NCI-H2029 treated with DMSO at 0.1 percent for 48 hours (cell line): ENCODE measurements at places on chromosomes 1 and 21.

GRCh38 chr1:175792136-175792535, 48.7 kb upstream of the TNR start:
- no peak for DNase-seq

- no peak for DNase-seq
Measured at GRCh38 chr21:30563630-30564029, 2.5 kb upstream of the KRTAP19-7 start.

GRCh38 chr1:163035446-163036249, 33.5 kb upstream of the RGS4 start:
- DNase-seq = no peak

DNA sequence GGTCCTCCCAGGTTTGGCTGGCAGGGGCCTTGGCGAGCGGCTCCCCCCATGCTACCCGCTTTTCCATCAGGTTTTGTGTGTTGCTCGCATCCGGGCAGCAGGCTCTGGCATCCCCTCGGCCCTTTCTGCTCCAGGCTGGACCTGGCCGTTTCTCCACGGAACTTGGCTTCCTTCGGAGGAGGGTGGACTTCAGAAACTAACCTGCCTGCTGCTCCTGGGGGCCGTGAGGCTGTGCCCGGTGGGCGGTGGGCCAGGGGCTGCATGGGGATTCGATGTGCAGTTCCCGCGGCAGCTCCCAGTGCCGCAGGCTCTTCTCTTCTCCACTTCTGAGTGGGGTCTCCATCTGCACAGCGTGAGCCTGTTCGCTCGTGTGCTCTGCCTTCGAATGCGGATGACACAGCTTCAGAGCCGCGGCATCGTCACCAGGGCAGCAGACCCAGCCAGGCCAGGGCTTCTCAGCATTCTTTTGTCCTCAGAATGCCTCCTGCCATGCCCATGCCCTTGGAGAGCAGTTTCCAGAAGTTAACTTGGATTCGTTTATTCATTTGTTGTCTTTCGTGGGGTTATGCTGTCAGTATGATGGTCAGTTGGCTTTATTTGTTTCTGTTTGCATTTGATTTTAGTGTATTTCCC, 36.4 kb downstream of the PRKCZ start:
- no peak for DNase-seq

DNA sequence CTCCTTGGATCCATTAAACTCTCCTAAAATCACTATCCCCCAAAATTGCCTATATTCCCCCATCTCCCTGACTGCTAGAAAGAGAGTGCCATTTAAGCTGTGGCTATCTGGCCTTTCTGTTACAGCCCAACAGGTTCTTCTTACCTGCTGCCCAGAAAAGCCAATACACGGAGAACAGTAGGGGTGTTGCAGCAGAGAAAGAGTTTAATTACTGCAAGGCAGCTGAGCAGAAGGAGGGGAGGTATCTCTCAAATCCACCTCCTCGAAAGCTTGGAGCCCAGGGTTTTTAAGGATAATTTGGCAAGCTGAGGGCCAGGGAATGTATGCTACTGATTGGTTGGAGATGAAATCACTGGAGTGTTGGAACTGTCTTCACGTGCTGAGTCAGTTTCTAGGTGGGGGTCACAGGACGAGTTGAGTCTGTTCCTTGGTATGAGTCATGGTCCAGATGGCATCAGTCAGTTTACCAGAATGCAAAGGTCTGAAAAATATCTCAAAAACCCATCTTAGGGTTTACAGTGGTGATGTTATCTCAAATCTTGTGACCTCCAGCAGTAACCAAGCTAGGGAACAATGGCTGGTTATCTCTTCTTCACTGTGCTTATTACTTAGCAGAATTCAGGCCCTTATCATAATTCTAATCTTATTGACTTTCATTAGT, 89.8 kb downstream of the SMYD3 start:
- DNase-seq = no peak

- DNase-seq = no peak
Measured at GRCh38 chr1:60963167-60963940, 119.0 kb upstream of the NFIA start.

DNA sequence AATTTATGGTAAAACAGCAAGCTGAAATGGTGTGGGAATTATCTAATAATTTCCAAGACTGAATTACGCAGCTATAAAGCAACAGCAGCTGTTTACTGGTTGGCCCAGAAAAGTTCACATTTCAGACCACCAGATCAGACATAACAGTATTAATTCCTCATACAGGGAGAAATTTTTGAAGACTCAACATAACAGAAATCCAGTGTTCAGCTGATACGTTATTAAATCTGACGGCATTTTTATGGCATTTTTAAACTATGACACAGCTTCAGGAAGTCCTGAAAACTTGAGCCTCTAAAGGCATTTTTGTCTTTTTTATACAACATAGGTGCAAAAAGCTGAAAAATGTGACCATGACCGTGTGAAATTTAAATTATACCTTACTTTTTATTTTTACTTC, 91.2 kb downstream of the APP start:
- DNase-seq = no peak

GRCh38 chr1:221263831-221264767, 384.9 kb downstream of the HLX start:
- DNase-seq = no peak

DNA sequence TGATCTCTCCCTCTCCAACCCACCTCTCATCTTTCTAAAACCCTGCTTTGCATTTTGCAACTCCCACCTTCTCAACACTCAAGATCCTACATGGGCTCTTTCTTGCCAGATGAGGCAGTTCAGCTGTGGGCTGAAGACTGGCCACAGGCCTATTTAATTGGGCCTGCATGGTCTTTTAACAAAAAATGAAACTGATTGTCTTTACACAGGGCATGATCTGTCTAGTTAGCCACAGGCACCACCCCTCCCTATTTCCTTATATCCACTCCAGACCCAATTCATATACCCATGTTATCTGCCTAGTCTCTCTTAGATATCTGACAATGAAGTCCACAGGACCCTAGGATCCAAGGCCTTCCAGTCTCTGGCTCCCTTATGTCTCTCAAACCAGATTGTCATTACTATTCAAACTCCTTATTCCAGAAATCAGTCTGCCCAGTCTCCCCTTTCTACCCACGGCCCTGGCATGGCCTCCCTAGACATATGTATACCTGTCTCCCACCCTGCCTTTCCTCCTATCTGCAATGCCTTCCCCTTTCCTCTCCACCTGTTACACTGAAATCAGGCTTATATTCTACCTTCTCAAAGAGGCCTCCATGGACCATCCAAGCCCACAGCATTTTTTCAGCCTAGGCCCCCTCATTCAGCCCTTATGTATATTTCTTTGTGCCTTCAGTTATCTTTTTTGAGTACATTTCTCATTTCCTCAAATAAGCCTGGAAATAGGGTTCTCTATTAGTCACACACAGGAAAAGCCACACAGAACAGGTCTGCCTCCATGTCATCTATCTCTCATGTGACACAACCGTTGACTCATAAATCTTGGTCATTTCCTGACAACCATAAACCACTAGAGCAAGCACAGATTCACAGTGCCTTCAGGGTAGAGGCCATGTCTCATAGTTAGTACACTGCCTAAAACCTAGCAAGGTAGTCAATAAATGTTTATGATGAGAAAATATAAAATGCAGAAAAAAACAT, 39.0 kb downstream of the LPAR3 start:
- no peak for DNase-seq

GRCh38 chr1:4218619-4219018, 318.5 kb upstream of the C1orf174 start:
- DNase-seq = no peak

- DNase-seq = no peak
Measured at GRCh38 chr1:108815566-108815965, 41.3 kb downstream of the AKNAD1 start.

- DNase-seq = no peak
Measured at GRCh38 chr1:198176179-198176578, 19.4 kb downstream of the NEK7 start.

GRCh38 chr1:171935664-171936063, 94.4 kb downstream of the DNM3 start:
- DNase-seq = no peak

DNA sequence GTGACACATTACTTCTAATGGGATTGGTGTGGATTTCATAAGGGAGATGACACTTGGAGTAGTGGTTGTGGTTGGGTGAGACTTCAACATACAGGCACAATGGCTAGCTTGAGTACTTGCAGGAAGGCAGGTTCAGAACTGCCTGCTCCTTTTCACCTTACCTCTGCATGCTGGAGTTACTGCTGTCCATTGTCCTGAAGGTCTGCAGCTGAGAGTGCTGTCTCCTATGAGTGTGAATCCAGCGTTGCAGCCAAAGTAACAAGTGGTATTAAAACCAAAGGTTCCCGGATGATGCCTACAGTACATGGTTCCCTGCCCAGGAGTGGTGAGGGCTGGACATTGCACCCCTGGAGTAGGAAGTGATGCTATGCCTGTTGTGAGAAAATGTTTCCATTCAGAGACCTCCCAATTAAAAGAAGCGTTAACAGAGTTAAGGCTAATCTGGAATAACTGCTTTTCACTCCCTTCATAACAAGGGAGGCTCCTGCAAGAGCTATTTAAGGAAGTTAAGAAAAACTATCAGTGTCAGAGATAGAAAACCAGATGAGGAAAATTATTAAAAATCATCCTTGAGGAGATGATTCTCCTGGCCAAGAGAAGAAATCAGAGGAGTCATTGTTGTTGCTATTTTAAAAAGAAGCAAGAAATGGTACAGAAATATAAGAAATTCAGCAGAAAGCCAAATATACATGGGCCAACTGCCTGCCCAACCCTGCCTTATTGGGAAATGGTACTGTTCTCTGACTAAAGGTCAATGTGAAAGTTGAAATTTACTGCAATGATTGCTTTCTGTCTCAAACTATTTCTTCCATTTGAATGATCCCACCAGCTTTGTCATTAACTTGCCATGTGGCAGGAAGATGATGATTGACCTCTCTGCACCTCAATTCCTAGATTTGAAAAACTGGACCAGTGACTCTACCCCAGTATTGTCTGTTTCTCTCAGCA, 9.8 kb upstream of the F5 start:
- no peak for DNase-seq

GRCh38 chr1:39955547-39956539, 898 bp downstream of the MFSD2A start:
- DNase-seq = peak; percentile 100

DNA sequence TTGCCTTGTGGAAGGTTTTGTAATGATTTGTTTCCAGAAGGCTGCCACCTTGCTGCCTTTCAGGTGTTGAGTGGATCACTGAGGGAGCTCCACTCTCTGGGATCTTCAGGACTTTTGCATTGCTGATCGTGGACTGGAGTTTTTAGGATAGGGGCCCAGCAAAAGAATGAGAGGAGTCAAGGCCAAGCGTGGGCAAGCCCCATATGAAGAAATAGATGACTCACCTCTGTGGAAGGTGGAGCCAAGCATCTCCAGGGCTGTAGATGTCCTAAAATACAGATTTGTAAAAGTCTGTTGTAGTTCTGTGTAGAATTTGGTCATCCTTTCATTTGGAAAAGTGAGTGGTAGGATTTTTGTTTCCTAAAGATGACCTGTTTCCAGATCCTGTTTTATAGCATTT, 67.0 kb downstream of the ST3GAL3 start:
- no peak for DNase-seq

DNA sequence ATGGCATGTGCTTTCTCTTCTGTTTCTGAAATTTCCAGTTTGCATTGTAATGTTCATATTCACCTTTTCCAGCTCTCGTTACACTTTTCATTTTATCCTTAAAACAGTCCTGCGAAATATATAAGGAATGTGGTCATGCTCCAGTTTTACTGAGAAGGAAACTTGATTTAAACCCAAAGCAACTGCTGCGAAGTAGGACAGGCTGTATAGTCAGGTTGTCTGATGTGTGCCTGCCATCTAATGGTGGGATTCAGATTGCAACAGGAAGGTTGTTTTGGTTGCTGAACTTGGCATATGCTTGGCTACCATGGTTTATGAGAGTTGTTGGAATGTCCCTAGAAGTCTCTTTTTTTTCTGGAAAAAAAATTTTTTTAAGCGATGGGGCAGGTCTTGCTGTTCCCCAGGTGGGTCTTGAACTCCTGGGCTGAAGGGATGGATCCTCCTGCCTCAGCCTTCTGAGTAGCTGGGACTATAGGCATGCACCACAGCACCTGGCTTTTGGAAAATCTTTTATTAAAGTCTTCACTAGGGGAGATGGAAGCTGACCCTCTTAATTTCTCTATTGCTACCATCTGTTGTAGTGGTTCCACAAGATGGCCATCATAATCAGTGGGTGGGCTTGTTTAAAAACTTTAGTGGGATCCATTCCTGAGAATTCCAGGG, 86.9 kb downstream of the UCK2 start:
- DNase-seq = peak; percentile 19

DNA sequence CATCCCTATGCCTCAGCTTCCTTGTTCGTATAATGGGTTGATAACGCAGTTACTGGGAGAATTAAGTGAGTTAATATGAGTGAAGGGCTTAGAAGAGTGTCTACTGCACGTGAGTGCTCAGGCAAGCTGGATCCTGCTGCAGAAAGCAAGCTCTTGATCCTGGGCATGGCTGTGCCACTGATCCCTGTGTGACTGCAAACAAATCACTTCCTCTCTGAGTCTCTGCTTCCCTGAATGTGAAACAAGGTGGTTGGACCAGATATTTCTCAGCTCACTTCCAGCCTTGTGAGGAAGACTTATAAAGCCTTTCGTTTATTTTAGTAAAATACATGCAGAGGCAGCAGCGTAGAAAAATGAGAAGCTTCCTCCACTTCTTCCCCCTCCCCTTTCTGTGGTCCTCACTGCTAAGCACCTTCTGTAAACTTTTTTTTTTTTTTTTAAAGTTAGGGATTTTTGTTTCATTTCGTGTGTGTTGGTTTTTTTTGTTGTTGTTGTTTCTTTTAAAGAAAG, 13.8 kb downstream of the PSEN2 start:
- DNase-seq = no peak

GRCh38 chr1:240843798-240844197, 231.8 kb upstream of the GREM2 start:
- no peak for DNase-seq

GRCh38 chr1:27011058-27011764, 1.4 kb downstream of the TENT5B start:
- DNase-seq = no peak

DNA sequence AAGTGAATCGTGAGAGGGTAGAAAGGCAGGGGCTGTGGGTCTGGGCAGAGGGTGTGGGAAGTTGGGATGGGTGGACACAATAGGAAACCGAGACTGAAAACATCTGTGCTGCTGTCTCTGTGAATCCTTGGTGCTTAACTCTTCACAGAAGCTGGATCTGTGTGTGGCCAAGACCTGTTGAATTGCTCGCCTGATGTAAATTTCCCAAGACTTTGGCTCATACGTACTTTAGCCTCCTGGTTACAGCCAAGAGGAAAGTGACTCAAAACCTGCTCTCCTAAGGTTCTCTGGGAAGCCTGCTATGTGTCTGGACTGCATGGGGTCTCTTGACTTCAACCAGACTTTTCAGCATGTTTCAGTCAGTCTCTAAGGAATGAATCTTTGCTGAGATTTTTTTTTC, 270.3 kb downstream of the RWDD3 start:
- DNase-seq = no peak

GRCh38 chr1:33099290-33100118, 18.6 kb downstream of the AZIN2 start:
- DNase-seq = no peak

GRCh38 chr1:169105434-169106094, 926 bp upstream of the ATP1B1 start:
- peak; percentile 54 for DNase-seq

DNA sequence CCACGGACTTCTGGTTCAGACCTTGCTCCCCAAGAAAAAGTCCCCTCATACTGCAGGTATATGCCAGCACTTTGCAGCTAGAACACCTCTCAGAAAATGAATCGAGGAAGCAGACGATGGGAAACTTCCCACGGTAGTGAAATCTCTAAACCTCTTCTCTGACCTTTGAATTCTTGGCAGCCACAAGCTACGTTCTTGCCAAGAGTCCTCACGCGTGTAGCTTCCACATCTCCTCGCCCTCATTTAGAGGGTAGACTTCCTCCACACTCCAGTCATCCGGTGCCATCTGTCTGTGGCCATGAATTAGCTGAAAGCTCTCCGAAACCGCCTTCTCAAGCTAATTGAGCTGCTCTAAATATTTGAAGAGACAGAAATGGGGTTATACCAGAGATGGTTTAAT, 127.8 kb downstream of the RGS7 start:
- DNase-seq = no peak
